ENCODE measurements at places on chromosomes 3 and 15. TPM values are rescaled to one million over a fixed set of nuclear protein-coding genes. Genes with fewer than 3 reads are reported as not detected.

- no peak for DNase-seq
Measured at GRCh38 chr15:74430510-74430951, 3.2 kb downstream of the SEMA7A start.

GRCh38 chr15:28979208-28979841 is 93.6 kb downstream of the APBA2 start:
- DNase-seq: no peak

GRCh38 chr3:86867982-86868381 is 123.0 kb downstream of the VGLL3 start:
- DNase-seq: no peak

DNA sequence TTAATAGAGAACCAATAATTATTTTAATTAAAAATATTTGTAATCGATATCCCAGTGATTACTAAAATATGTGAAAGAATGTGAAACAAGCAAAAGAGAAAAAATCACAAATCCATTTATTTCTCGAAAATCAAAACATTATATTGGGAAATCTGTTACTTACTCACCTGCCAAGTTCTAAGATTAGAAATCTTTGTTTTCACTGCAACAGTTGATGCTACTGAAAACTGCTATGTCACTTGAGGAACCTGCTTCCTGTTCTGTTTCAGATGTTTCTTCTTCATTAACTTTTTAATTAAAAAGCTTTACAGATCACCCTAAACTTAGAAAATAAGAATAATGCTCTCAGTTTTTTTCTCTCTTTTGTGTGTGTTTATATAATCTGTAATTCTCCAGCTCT is 13.7 kb upstream of the DPH6 start:
- no peak for DNase-seq

- DNase-seq: no peak
Measured at GRCh38 chr3:68915973-68916372, 16.4 kb downstream of the TAFA4 start.

GRCh38 chr3:52983828-52984227 is 62.0 kb downstream of the SFMBT1 start:
- no peak for DNase-seq

GRCh38 chr15:100731267-100732152 is 129.1 kb downstream of the ASB7 start:
- DNase-seq: peak; percentile 96

The IMPG2 gene
- total RNA-seq: under 0.01 TPM

The LRRN1 gene
- not detected for total RNA-seq

The SPTSSB gene
- total RNA-seq: not detected

The SERINC4 gene
- total RNA-seq: not detected

The CDAN1 gene
- total RNA-seq: 12.0 TPM

Measured in RPMI7951 (cell line).